NCI-H2227 treated with DMSO at 0.1 percent for 48 hours (cell line): ENCODE measurements at places on chromosomes 11 and 22.

GRCh38 chr11:102256251-102256650 is 61.0 kb upstream of the BIRC3 start:
- DNase-seq: no peak

- no peak for DNase-seq
Observed at GRCh38 chr11:126181939-126182730, 29.3 kb downstream of the RPUSD4 start.

DNA sequence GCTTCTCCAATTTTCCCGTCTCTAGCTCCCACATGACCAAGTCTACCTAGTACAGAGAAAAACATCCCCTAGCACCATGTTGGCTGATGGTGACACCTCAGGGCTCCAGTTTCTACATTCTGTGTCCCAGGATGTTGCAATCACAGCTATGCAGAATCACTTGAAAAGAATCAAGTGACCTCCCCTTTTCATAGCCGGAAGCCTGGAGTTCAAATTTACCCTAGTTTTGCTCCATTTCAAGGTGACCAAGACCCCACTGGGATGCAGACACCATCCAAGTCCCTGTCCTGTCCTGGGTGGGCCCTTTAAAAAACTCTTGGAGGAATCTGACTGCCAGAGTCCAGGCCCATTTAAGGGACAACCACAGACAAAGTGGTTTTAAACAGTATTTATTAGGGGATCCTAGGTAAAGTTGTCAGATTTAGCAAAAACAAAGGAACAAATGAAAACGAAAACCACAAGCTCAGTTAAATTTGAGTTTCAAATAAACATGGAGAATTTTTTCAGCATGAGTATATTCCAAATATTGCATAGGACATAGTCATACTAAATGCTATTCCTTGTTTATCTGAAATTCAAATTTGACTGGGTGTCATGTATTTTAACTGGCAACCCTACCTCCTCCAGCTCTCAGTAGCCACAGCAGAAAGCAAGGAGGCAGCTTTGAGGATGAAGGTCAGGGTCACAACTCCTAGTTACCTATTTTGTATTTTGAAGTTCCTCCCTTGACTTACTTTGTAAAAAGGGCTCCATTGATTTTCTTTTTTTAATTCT is 52.4 kb downstream of the MIAT start:
- no peak for DNase-seq

DNA sequence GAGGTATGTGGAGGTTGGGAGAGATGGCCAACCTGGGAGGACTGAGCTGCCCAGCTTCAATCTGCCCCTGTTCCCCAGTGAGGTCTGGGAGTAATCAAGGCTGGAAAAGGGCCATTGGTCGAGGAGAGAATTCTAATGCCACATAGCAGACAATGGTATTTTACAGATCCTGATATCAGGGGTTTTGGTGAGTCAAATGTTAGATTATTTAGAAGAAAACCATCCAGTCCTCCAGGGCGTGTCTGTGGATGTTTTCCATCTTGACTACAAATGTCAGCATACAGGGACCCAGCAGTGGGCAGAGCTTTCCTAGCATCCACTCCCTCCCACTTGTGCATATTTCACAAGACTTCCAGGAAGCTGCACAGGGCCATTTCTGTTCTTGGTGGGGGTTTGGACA is 107.9 kb downstream of the SCN3B start:
- no peak for DNase-seq

DNA sequence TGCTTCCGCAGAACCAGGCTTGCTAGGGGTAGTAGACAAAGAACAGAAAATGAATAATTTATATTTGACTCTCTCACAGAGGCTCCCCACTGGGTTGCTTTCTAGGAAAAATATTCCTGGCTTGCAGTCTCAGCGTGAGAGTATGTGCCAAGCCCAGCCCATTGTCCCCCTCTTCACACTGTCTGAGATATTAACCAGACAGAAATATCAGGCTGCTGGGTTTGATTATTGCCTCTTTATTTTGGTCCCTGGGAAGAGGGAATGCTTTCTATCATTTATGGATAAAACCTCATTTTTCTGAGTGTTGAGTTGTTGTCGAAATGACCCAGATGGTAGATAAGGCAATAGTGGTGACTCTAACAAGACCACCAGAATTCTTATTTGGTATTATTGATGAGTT is 367.9 kb downstream of the METTL15 start:
- no peak for DNase-seq

- no peak for DNase-seq
Observed at GRCh38 chr11:134691985-134692384, 279.9 kb upstream of the B3GAT1 start.
